ENCODE measurements at places on chromosomes 6 and 20. TPM values are rescaled to one million over a fixed set of nuclear protein-coding genes. Genes with fewer than 3 reads are reported as not detected.

Gene ID4
- 61.9 TPM for total RNA-seq

GRCh38 chr6:7124636-7125035 lies 16.9 kb downstream of the RREB1 start:
- no peak overlapping the region for H3K27ac ChIP-seq
- H3K36me3 ChIP-seq, result no peaks in the 10 kb centered on the region
- H3K4me1 ChIP-seq, result peaks cover 60% of the 10 kb centered on the region
- H3K27me3 ChIP-seq, result no peaks in the 10 kb centered on the region

GRCh38 chr6:5851261-5851757 lies 155.4 kb downstream of the NRN1 start:
- H3K4me3 ChIP-seq, result peak overlapping the region; percentile 44
- H3K36me3 ChIP-seq, result no peaks in the 10 kb centered on the region
- H3K27me3 ChIP-seq, result no peaks in the 10 kb centered on the region
- peaks cover 5% of the 10 kb centered on the region for H3K4me1 ChIP-seq

- H3K4me1 ChIP-seq, result no peaks in the 10 kb centered on the region
- H3K36me3 ChIP-seq, result no peaks in the 10 kb centered on the region
Measured at GRCh38 chr6:47318236-47318989, 8.7 kb upstream of the TNFRSF21 start.

GRCh38 chr6:163285691-163286090 lies 128.8 kb upstream of the QKI start:
- DNase-seq, result no peak
- no peak overlapping the region for H3K4me3 ChIP-seq
- H3K27me3 ChIP-seq, result no peaks in the 10 kb centered on the region
- no peaks in the 10 kb centered on the region for H3K36me3 ChIP-seq
- no peaks in the 10 kb centered on the region for H3K4me1 ChIP-seq
- H3K27ac ChIP-seq, result no peak overlapping the region

- peaks cover 89% of the 10 kb centered on the region for H3K36me3 ChIP-seq
- no peak overlapping the region for H3K27ac ChIP-seq
- no peak for DNase-seq
- peaks cover 3% of the 10 kb centered on the region for H3K4me1 ChIP-seq
- no peak overlapping the region for H3K4me3 ChIP-seq
- no peaks in the 10 kb centered on the region for H3K27me3 ChIP-seq
Measured at GRCh38 chr6:158781692-158782373, 37.3 kb downstream of the EZR start.

- H3K27ac ChIP-seq, result no peak overlapping the region
- no peak for DNase-seq
- no peaks in the 10 kb centered on the region for H3K27me3 ChIP-seq
- H3K36me3 ChIP-seq, result no peaks in the 10 kb centered on the region
- no peak overlapping the region for H3K4me3 ChIP-seq
- no peaks in the 10 kb centered on the region for H3K4me1 ChIP-seq
Measured at GRCh38 chr20:12068121-12068520, 150.4 kb downstream of the BTBD3 start.

- no peaks in the 10 kb centered on the region for H3K4me1 ChIP-seq
- H3K27ac ChIP-seq, result no peak overlapping the region
- H3K27me3 ChIP-seq, result no peaks in the 10 kb centered on the region
- DNase-seq, result no peak
- no peaks in the 10 kb centered on the region for H3K36me3 ChIP-seq
Measured at GRCh38 chr6:41836660-41837052, 49.2 kb downstream of the TOMM6 start.

DNA sequence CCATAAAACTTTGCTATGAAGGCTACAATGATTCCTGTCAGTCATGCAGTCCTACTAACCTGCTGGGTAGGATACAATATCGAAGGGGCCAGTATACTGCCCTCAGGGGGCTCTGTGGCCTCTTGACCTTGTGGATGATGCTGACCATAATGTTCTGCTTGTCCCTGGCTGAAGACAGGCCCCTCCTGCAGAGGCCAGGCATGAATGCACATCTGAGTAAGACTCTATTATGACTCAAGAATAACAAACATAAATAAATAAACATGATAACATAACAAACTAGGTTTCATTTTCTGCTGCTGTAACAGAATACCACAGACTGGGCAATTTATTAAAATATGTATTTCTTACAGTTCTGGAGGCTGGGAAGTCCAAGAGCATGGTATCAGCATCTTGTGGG lies 44.0 kb upstream of the POU5F1 start:
- H3K36me3 ChIP-seq, result no peaks in the 10 kb centered on the region
- DNase-seq, result no peak
- peaks cover 7% of the 10 kb centered on the region for H3K27me3 ChIP-seq
- H3K27ac ChIP-seq, result no peak overlapping the region

- no peaks in the 10 kb centered on the region for H3K36me3 ChIP-seq
- no peak for DNase-seq
- peaks cover 5% of the 10 kb centered on the region for H3K27me3 ChIP-seq
- H3K27ac ChIP-seq, result no peak overlapping the region
- peak overlapping the region; percentile 66 for H3K4me3 ChIP-seq
Measured at GRCh38 chr6:70957284-70957617, 391 bp upstream of the B3GAT2 start.
